ENCODE measurements at places on chromosomes 11 and 22.

DNA sequence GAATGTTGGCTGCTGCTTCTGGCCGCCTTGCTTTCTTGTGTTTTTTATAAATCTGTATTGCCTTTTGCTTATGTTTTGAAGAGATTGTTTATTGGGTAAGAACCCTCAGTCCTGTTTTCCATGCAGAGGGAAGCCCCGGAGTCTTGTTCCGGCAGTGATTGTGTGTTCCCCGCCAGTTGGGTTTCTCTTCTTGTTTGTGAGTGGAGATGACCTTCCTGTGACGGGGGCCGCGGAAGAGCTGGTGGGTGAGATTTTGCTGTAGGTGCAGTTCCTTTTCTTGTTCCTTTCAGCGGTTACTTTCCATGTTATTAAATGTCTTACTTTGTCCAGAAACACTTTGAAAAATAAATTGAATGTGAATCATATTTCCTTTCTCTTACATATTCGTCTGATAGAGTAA is 8.3 kb downstream of the TBC1D22A start:
- no peak for DNase-seq

DNA sequence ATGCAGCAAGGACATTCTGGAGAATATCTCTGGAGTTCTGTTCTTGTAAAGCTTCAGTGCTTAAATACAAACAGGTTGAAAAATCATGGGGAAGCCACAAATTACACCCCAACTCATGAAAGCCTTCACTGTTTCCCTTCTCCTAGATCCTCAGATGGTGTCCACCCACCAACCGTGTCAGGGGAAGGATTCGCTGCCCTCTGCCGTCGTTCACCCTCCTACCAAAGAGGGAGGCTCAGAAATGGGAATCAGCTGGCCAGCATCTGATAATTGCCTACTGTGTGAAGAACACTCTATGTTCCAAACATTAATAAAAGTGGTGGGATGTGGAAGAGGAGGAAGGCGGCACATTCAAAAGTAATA is 7.4 kb upstream of the HEPACAM start:
- DNase-seq, result no peak

DNA sequence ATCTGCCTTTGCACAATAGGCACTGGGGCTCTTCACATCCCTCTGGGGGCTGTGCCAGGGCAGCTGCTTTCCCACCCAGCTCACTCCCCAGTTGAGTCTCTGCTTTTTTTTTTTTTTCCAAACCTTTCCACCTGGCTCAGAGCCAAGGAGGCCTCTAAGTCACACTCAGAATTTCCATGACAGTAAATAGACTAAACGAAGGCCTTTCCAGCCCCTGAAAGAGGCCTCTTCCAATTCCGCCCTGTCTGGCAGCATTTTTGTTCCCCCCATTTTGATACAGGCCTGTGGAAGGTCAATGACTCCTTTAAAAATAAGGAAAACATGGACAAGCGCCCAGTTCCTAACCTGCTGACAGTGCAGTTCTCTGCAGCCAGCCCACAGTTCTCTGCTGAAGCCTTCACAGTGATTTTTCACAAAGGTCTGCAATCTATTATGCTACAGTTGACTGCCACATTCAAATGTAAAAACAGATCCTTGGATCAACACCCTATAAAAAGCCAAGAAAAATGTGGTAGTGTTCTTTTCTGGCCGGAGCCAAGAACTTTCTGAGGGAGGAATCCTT is 107.5 kb upstream of the SESN3 start:
- no peak for DNase-seq

DNA sequence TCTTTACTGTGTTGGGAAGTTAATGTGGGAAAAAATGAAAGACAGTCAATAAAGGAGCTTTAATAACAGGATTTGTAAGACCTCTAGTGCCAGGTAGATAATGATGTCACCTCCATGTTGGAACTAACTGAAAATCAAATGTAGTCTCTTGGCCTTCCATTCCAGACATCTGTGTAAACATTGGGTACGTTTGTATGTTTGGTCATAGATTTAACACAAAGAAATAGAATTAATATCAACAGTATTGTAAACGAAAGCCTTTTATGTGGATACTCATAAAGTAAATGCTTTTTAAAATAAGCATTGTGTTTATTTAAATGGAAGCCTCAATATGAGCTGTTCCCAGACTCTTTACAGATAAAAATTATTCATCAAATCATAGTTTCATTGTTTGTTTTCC is 605.7 kb downstream of the METTL15 start:
- no peak for DNase-seq

DNA sequence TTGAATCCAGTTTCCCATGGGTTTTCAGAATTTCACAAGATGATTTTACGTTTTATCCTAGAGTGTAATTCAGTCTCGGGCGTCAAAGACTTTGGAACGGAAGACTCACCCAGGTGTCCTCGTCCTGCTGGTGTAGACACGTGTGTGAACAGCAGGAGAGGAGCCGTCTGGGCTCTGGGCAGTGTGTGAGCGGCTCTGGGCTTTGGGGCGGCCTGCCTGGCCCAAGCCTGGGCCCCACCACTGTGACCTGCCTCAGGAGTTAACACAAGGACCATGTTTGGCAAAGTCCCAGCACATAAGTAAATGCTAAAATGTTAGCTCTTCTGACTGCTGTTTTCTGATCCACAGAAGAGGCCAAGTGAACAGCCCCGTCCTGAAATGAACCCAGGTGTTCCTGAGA is 1093.3 kb downstream of the BRD1 start:
- DNase-seq, result no peak

- DNase-seq, result no peak
Observed at GRCh38 chr11:12474871-12475270, 97.5 kb downstream of the PARVA start.

- no peak for DNase-seq
Observed at GRCh38 chr11:2701898-2702434, 2.2 kb upstream of the KCNQ1OT1 start.

DNA sequence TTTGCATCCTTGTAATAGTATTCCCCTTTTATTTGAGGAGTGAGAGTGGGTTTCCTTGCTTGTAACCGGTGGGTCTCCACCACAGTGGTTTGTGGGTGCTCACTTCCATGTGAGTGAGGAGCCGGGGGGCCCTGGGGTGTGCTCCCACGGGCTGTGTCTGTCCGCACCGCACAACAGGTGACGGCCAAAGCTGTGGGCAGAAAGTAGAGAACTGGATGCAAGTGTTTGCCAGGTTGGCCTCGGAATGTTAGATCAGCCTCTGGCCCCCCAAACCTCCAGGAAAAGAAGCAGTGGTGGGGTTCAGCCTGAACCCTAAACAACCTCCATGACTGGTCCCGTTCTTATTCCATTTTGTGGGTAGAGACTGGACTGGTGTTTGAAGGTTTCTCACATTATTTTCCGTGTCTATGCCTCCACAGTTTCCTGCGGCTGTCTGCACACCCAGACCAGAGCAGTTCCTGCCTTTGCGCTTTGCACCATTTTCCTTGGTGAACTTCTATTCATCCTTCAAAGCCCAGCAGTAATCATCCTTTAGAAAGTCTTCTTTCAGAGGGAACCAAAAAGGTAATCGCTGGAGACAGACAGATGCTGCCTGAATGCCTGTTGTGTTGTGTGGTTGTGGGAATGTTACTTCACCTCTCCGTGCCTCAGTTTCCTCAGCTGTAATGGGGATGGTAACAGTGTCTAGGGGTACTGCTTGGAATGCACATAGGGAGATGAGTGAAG is 77.2 kb downstream of the MYEOV start:
- DNase-seq, result no peak

GRCh38 chr22:19194766-19195536 is 16.4 kb upstream of the SLC25A1 start:
- no peak for DNase-seq

- no peak for DNase-seq
Observed at GRCh38 chr22:37148742-37149665, 712 bp downstream of the IL2RB start.

DNA sequence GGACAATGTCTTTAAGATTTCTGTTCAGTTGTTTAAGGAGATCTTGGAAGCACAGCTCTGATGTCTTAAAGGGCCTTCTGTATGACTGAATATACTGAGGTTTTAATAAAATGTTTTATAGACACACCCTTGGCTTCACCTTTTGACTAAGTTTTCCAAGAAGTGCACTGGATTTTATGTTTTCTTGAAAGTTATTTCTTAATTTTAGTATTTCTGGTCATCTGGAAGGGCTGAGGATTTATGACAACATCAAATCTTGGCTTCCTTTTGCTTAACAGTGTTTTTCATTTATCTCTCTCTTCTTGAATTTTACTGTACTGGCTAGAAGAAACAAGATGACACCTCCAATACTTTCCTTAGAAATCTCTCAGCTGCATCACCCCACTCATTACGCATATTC is 2423.4 kb downstream of the LRRC4C start:
- DNase-seq, result no peak

DNA sequence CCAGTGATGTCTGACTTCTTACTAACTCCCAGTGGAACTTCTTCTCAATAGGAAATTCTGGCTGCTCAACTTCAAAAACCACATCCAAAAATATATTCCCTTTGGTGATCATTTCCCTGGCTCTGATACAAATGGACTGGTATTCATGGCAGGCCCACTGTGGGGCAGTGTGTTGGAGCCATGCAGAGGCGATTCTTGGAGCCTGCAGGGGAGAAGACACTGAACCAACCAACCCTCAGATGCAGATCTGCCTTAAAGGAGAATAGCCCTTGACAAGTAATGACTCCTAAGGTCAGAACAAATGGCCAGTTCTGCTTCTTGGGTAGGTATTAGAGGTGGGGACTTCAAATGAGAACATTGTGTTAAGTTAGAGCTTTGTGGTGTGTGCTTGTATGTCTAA is 12.2 kb downstream of the OR4D9 start:
- no peak for DNase-seq

DNA sequence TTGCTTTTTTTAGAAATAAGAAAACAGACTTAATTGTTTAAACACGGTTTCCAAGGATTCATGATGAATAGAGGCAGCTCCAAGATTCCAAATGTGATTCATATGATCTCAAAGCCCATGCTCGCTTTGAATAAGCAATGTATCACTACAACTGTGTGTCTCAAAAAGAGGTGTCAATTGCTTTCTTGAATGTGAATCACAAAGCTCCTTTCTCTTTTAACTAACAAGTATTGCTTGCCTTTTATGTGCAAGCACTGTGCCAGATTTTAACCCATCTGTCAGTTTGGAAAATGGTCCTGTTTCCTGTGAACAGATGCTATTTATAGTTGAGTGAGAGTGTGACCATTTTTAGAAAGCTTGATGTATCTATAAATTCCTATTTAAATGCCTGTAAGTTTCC is 6.5 kb downstream of the OOSP1 start:
- no peak for DNase-seq

Measured in RWPE1 (cell line).